ENCODE measurements at places on chromosomes 4 and X. TPM values are rescaled to one million over a fixed set of nuclear protein-coding genes. Genes with fewer than 3 reads are reported as not detected.

The FOXR2 gene
- total RNA-seq = not detected

The NKX3-2 gene
- total RNA-seq = 1.3 TPM

The FREM3 gene
- not detected for total RNA-seq

The ZNF630 gene
- 5.8 TPM for total RNA-seq

The CHRDL1 gene
- 6.3 TPM for total RNA-seq

The PAK3 gene
- 4.0 TPM for total RNA-seq

The SHROOM4 gene
- total RNA-seq = 15.4 TPM

The ARL9 gene
- total RNA-seq = 0.83 TPM

The ENPEP gene
- total RNA-seq = 11.9 TPM

The SSX1 gene
- not detected for total RNA-seq

The GAGE13 gene
- total RNA-seq = not detected

The CT45A1 gene
- not detected for total RNA-seq

The KIAA0232 gene
- 36.5 TPM for total RNA-seq

- no peaks in the 10 kb centered on the region for H3K36me3 ChIP-seq
- H3K4me1 ChIP-seq = peaks cover 6% of the 10 kb centered on the region
- no peaks in the 10 kb centered on the region for H3K27me3 ChIP-seq
- no peak for DNase-seq
- no peak overlapping the region for H3K27ac ChIP-seq
Measured at GRCh38 chr4:60173103-60173502, 1027.0 kb upstream of the ADGRL3 start.

DNA sequence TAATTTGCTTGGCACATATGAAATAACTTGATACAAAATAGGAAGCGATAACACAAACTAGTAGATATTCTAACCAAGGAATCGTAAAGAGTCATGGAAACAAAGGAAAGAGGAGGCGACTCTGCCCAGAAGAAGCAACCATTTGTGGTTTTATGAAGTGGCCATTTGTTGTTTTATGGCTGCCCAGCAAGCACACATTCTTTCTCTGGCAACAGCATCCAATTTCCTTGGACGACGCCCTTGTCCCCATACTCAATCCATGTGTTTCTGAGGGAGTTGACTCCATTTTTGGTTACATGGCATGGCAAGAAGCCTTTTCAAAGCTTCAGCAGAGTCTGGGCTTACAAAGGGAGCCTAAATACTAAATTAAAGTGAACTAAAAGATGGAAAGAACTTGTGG lies 295.1 kb downstream of the INPP4B start:
- no peaks in the 10 kb centered on the region for H3K27me3 ChIP-seq
- no peak overlapping the region for H3K4me3 ChIP-seq
- no peak for DNase-seq
- peak overlapping the region; percentile 84 for H3K27ac ChIP-seq

GRCh38 chrX:153510383-153510782 lies 7.1 kb upstream of the ATP2B3 start:
- H3K27ac ChIP-seq = no peak overlapping the region
- no peak overlapping the region for H3K4me3 ChIP-seq
- no peaks in the 10 kb centered on the region for H3K36me3 ChIP-seq
- no peak for DNase-seq
- peaks cover 10% of the 10 kb centered on the region for H3K27me3 ChIP-seq

GRCh38 chr4:814312-814850 lies 11.5 kb downstream of the CPLX1 start:
- DNase-seq = no peak
- H3K27ac ChIP-seq = no peak overlapping the region
- no peaks in the 10 kb centered on the region for H3K36me3 ChIP-seq
- H3K4me1 ChIP-seq = no peaks in the 10 kb centered on the region

GRCh38 chr4:27101126-27101525 lies 240.5 kb downstream of the STIM2 start:
- no peak for DNase-seq
- H3K27me3 ChIP-seq = peaks cover 52% of the 10 kb centered on the region
- no peak overlapping the region for H3K4me3 ChIP-seq

GRCh38 chr4:162557516-162558106 lies 393.8 kb upstream of the FSTL5 start:
- no peaks in the 10 kb centered on the region for H3K36me3 ChIP-seq
- no peaks in the 10 kb centered on the region for H3K27me3 ChIP-seq
- H3K27ac ChIP-seq = no peak overlapping the region
- no peaks in the 10 kb centered on the region for H3K4me1 ChIP-seq

GRCh38 chrX:20527558-20528011 lies 260.9 kb upstream of the RPS6KA3 start:
- H3K27me3 ChIP-seq = no peaks in the 10 kb centered on the region
- DNase-seq = no peak

- DNase-seq = no peak
- no peaks in the 10 kb centered on the region for H3K4me1 ChIP-seq
- peaks cover 1% of the 10 kb centered on the region for H3K27me3 ChIP-seq
- no peak overlapping the region for H3K27ac ChIP-seq
- no peak overlapping the region for H3K4me3 ChIP-seq
Measured at GRCh38 chr4:13881892-13882291, 254.4 kb upstream of the BOD1L1 start.

GRCh38 chrX:46257451-46257879 lies 287.8 kb downstream of the ZNF674 start:
- H3K36me3 ChIP-seq = no peaks in the 10 kb centered on the region
- no peaks in the 10 kb centered on the region for H3K27me3 ChIP-seq
- DNase-seq = no peak
- no peak overlapping the region for H3K4me3 ChIP-seq

DNA sequence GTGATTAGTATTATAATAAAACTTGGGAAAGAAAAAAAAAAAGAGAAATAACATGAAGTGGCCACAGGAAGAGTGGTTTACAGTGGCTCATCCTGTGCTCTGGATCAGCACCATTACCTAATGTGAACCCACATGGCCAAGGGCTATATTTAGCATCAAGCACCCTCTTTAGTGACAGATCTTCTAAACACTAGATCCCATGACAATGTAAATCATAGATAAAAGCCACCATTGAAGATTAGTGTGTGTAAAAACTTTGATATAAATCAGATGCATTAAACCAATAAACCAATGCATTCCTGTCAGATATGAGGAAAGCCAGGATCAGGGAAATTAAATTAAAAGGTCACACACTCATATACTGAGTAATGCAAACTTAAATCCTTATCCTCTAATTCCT lies 400.6 kb upstream of the MAGEB18 start:
- H3K4me3 ChIP-seq = no peak overlapping the region
- no peak overlapping the region for H3K27ac ChIP-seq
- H3K4me1 ChIP-seq = peaks cover 4% of the 10 kb centered on the region
- no peaks in the 10 kb centered on the region for H3K36me3 ChIP-seq
- no peak for DNase-seq

- no peaks in the 10 kb centered on the region for H3K36me3 ChIP-seq
- H3K27ac ChIP-seq = no peak overlapping the region
- no peak for DNase-seq
Measured at GRCh38 chr4:37066159-37066558, 178.4 kb upstream of the NWD2 start.

DNA sequence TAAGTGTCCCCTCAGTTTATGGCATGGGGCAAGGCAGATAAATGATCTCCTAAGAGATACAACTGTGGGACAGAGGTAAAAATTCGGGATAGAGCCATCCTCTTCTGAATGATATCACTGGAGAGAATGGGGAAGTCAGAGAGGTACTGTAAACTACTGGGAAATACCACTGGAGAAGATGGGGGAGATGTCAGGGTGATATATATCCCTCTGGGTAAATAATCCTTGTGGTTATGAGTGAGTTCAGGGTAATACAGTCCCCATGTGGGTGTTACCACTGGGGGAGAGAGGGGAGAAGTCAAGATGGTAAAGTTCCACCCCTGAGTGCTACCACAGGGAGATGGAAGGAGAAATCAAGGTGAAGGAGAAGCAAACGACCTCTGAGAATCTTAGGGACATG lies 63.9 kb upstream of the ZNF81 start:
- no peaks in the 10 kb centered on the region for H3K36me3 ChIP-seq
- H3K4me1 ChIP-seq = no peaks in the 10 kb centered on the region
- H3K27me3 ChIP-seq = peaks cover 5% of the 10 kb centered on the region
- no peak overlapping the region for H3K27ac ChIP-seq

GRCh38 chr4:121800638-121800960 lies 524 bp upstream of the EXOSC9 start:
- peak overlapping the region; percentile 94 for H3K27ac ChIP-seq
- peak overlapping the region; percentile 89 for H3K4me3 ChIP-seq
- H3K4me1 ChIP-seq = peaks cover 18% of the 10 kb centered on the region
- no peaks in the 10 kb centered on the region for H3K27me3 ChIP-seq
- no peak for DNase-seq

- no peak overlapping the region for H3K4me3 ChIP-seq
- H3K4me1 ChIP-seq = peaks cover 18% of the 10 kb centered on the region
- peak overlapping the region; percentile 10 for H3K27ac ChIP-seq
- H3K36me3 ChIP-seq = no peaks in the 10 kb centered on the region
Measured at GRCh38 chr4:76090241-76090691, 15.8 kb downstream of the ART3 start.

GRCh38 chr4:8939840-8940742 lies 68.5 kb upstream of the HMX1 start:
- DNase-seq = no peak
- peaks cover 4% of the 10 kb centered on the region for H3K4me1 ChIP-seq
- peaks cover 11% of the 10 kb centered on the region for H3K27me3 ChIP-seq

GRCh38 chr4:124890522-124890921 lies 178.0 kb upstream of the ANKRD50 start:
- no peak overlapping the region for H3K27ac ChIP-seq
- DNase-seq = no peak
- H3K36me3 ChIP-seq = no peaks in the 10 kb centered on the region
- no peak overlapping the region for H3K4me3 ChIP-seq
- no peaks in the 10 kb centered on the region for H3K4me1 ChIP-seq

DNA sequence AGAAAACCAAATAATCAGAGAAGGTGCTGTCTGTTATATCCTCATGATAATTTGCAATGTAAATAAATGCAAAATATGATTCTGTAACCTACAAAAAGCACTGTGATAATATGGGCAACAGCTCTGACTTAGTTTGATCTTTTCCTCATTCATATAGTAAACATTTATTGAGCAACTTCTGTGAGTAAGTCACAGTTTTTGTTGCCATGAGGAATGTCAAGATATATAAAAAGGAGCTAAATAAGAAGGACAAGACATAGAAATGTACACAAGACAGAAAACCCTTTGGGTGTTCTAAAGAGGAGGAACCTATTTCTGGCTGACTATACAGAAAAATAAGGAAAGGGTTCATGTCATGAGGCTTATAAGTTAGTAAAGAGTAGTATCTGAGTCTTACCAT lies 44.3 kb downstream of the ARSJ start:
- H3K27ac ChIP-seq = no peak overlapping the region
- DNase-seq = no peak
- H3K36me3 ChIP-seq = no peaks in the 10 kb centered on the region
- no peaks in the 10 kb centered on the region for H3K27me3 ChIP-seq
- no peak overlapping the region for H3K4me3 ChIP-seq

GRCh38 chr4:121156822-121157769 lies 7.0 kb downstream of the TNIP3 start:
- peaks cover 4% of the 10 kb centered on the region for H3K27me3 ChIP-seq
- no peaks in the 10 kb centered on the region for H3K36me3 ChIP-seq
- DNase-seq = peak; percentile 21
- no peak overlapping the region for H3K27ac ChIP-seq
- peak overlapping the region; percentile 76 for H3K4me3 ChIP-seq

GRCh38 chr4:82284858-82285805 lies 88.7 kb downstream of the HNRNPD start:
- H3K4me3 ChIP-seq = peak overlapping the region; percentile 66
- no peaks in the 10 kb centered on the region for H3K36me3 ChIP-seq
- peak; percentile 98 for DNase-seq
- H3K27ac ChIP-seq = peak overlapping the region; percentile 62
- peaks cover 20% of the 10 kb centered on the region for H3K27me3 ChIP-seq

DNA sequence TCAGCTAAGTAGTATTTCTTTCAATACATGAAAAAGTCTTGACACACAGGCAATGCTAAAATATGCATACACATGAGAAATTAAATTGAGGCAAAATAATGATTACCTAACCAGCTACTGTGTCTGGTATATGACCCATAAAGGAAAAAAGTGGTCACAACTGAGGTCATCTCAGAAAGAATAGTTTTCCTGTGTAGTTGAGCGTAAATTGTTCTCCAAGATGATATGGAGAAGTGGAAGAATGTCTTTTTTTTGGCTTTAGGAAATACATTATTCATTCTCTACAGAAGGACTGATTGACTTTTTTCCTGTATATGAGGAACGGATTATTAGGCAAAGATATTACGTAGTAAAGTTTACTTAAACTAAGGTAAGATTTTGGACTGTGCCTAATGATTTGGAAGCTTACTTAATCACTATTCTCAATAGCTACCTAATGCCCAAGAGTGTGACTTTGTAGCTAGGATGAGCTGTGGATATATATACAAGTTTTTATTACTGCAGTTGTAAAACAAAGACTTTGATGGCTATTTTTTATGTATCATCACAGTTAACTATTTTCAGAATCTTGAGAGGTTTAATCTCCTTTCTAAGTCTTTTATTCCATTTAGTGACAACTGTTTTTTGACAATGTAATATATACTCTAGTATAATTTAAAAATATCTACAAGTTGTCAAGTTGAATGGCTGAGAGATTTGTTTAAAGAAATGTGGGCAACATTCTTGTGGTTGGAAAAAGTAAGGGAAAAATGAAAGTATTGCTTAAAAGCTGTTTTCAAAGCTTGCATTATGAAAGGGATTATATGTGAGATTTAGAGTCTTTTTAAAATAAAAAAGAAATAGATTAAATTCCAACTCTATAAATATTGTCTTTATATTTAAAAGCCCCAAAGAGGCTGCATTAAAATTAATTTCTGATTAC lies 100.2 kb downstream of the PDLIM5 start:
- peak overlapping the region; percentile 61 for H3K27ac ChIP-seq
- no peaks in the 10 kb centered on the region for H3K27me3 ChIP-seq
- H3K4me1 ChIP-seq = peaks cover 33% of the 10 kb centered on the region
- DNase-seq = no peak
- no peak overlapping the region for H3K4me3 ChIP-seq

- peaks cover 39% of the 10 kb centered on the region for H3K4me1 ChIP-seq
- H3K36me3 ChIP-seq = no peaks in the 10 kb centered on the region
- peaks cover 28% of the 10 kb centered on the region for H3K27me3 ChIP-seq
- peak within 1 kb of the TSS; percentile 54 for H3K4me3 ChIP-seq
- no peak within 1 kb of the TSS for H3K27ac ChIP-seq
Measured at GRCh38 chr4:8269535-8270417, at the start of gene HTRA3. Gene HTRA3 (plus strand): TSS chr4:8269754. CDS start chr4:8269969, 215 bp downstream.

GRCh38 chr4:123943976-123944375 lies 547.4 kb downstream of the SPRY1 start:
- no peak for DNase-seq
- H3K36me3 ChIP-seq = no peaks in the 10 kb centered on the region
- H3K4me1 ChIP-seq = peaks cover 28% of the 10 kb centered on the region
- H3K27ac ChIP-seq = no peak overlapping the region

GRCh38 chrX:129695937-129696336 lies 41.2 kb upstream of the APLN start:
- peaks cover 5% of the 10 kb centered on the region for H3K27me3 ChIP-seq
- H3K27ac ChIP-seq = no peak overlapping the region
- H3K36me3 ChIP-seq = no peaks in the 10 kb centered on the region
- H3K4me3 ChIP-seq = no peak overlapping the region
- DNase-seq = no peak

DNA sequence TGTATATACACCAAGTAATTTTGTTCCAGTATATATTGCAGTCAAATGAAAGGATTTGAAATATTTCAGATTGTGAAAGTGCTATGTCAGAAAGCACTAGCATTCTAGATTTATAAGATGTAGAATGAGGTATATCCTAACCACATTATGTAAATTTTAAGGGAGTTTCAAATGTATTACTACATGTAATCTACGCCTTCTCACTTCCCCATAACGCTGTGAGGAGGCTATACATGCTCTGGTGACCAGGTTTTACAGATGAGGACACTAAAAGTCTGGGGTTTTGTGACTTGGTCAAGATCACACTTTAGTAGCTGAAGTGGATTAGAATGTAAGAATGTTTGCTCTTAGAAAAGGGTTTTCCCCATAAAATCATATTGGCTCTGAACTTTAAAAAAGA lies 8.1 kb downstream of the ENPEP start:
- H3K4me3 ChIP-seq = no peak overlapping the region
- DNase-seq = no peak
- no peaks in the 10 kb centered on the region for H3K27me3 ChIP-seq
- H3K4me1 ChIP-seq = peaks cover 77% of the 10 kb centered on the region
- H3K27ac ChIP-seq = peak overlapping the region; percentile 64
